Heart left ventricle (tissue), 16 donors: ENCODE measurements at places on chromosomes 2 and 18. TPM values are rescaled to one million over a fixed set of nuclear protein-coding genes. Genes with fewer than 3 reads are reported as not detected.

MAP3K20 gene
- total RNA-seq: 341 TPM

- DNase-seq: no peak
Measured at GRCh38 chr2:237854295-237854694, 5.1 kb upstream of the RAMP1 start.

- DNase-seq: no peak
Measured at GRCh38 chr2:55707751-55708150, 14.1 kb upstream of the PNPT1 start.

DNA sequence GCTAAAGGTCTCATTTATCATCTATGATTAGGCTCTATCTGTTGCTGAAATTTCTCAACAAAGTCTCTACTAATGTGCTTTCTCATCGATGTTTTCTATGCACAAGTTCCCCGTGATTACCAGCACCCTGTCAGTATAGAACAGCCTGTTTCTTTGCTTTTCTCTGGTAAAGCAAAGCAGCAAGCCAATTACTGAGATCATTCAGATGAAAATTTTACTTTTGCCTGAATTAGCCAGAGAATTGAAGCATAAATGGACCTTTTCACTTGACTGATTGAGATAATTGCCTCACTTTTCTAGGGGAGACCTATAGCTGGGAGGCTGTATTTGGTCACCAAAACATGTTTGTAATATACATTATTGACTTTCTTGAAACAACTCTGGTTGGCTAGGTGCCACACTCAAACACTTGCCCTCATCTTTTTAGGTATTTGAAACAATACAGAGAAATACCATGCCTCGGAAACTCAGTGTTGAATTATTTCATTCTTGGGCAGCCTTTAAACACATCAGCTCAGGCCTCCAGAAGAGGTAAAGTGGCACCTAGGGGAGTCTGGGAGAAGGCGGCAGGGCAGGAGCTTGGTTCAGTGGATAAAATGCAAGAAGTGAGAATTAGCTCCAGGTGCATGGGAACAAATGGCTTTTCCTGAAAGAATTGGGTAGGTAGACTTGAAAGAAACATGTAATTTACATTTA lies 96.2 kb downstream of the GALNT3 start:
- no peak for DNase-seq

NEU4 gene
- total RNA-seq: 0.45 TPM

GRCh38 chr2:234446404-234447076 lies 50.3 kb downstream of the ARL4C start:
- DNase-seq: peak; percentile 77
